ENCODE measurements at places on chromosomes 13 and 19. TPM values are rescaled to one million over a fixed set of nuclear protein-coding genes. Genes with fewer than 3 reads are reported as not detected.

GRCh38 chr13:51329606-51330005, 9.9 kb upstream of the SERPINE3 start:
- DNase-seq = no peak

- no peak for DNase-seq
Measured at GRCh38 chr13:50708461-50708860, 135.0 kb downstream of the DLEU7 start.

GRCh38 chr19:28443361-28443760, 769.6 kb downstream of the UQCRFS1 start:
- no peak for DNase-seq

GRCh38 chr13:73129023-73129422, 70.2 kb downstream of the KLF5 start:
- no peak for DNase-seq

GRCh38 chr13:91523116-91523515, 124.7 kb downstream of the GPC5 start:
- DNase-seq = no peak

DNA sequence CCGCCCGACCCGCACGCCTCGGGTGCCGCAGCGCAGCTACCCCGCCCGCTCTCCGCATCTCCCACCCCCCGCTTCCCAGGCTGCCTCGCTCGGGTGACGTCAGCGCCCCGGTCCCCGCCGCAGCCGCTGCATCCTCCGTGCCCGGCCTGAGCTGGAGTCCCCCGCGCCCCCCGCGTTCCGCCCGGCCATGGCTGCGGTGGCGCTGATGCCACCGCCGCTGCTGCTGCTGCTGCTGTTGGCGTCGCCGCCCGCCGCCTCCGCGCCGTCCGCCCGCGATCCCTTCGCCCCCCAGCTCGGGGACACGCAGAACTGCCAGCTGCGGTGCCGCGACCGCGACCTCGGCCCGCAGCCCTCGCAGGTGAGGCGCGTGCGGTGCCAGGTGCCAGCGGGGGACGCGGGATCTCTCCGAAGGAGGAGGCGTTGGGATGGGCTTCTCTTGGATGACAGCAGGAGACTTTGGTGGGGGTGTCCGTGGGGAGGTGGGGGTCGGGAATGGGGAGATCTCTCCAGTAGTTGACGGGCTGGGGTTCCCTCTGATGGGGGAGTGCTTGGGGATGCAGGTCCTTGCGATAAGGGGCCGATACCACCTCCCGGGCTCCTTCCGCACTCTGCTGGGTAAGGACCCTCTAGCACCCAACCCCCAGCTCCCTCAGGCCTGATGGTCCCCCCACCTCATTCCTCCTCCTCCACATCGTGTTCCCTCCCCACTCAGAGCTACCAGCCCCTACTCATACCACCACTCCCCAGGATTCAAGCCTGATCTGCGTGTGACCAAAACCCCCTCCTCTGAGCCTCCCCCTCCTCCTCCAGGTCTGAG, at the start of gene TMEM59L:
TMEM59L (plus strand) TSS at position 99 of the 817 bp plus-strand sequence; CDS start at position 188, 89 bp downstream.
- DNase-seq = no peak

DNA sequence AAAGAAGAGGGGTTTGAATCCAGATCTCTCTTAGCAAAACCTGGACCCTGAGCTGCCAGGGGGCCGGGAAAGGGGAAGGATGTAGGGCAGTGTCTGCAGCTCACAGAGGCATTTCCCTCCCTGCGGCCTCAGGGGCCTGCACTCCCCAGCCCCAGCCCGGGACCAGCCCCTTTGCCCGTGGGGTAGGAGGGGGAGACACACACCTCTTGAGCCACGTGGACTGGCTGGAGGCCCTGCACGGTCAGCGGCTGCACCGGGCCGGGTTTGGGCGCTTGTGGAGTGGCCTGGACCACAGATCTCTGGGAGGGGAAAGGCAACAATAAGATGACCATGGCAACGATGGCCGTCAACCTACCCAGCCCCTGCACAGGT, 26.9 kb downstream of the RFX1 start:
- DNase-seq = peak; percentile 70

DNA sequence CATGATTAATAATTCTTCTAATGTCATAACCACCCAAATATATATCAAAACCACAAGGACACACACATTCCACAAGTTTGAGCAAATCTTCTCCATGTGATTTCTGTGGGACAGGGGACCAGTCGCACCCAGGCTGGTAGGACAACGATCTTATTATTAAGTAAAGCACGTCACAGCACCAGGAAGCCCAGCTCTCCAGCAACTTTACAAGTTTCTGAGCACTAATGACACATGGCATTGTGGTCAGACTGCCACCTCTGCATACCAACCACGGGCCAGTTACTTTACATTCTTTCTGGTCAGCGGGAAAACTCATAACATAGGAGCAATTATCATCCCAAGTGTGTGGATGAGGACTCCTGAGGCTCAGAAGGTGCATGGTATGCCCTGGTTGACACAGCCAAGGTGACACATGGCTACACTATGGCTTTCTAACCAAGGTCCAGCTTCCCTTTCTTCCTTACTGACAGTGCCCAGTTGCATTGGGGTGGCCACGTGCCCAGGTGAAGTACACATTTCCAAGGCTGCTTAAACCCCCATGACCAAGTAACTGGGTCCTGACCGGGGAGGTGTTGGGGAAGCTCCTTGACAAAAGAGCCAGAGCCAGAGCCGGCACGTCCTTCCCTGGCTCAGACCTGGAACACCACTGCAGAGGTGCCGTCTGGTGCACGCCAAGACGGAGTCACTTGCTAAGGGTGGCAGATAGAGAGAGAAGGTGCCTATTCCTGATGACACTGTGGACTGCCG, 27.4 kb downstream of the LATS2 start:
- no peak for DNase-seq

- no peak for DNase-seq
Measured at GRCh38 chr13:66567899-66568612, 662.1 kb downstream of the PCDH9 start.

GRCh38 chr19:55484593-55485438, at the start of gene NAT14:
Gene NAT14, plus strand, starts transcription at chr19:55485188. Its CDS starts 521 bp downstream, at chr19:55485709.
- peak; percentile 89 for DNase-seq

DNA sequence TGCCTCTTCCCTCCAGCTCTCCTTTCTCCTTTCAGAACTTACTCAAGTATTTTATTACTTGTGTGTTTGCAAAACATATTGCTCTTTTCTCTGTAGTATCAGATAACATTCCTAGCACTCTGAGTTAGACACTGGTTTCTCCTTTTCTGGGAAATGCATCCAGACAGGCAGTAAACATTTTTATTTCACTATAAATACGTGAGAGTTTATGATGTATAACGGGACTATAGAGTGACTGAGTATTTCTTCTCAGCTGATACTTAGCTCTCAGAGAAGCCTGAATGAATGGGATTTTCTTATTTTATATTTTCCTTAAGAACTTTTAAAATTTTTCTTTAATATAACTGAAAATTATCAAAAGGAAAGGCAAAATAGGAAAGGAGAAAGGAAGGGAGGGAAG, 211.2 kb upstream of the EDNRB start:
- DNase-seq = no peak

GRCh38 chr13:89574077-89574476, 1773.4 kb upstream of the MIR17HG start:
- DNase-seq = no peak

DNA sequence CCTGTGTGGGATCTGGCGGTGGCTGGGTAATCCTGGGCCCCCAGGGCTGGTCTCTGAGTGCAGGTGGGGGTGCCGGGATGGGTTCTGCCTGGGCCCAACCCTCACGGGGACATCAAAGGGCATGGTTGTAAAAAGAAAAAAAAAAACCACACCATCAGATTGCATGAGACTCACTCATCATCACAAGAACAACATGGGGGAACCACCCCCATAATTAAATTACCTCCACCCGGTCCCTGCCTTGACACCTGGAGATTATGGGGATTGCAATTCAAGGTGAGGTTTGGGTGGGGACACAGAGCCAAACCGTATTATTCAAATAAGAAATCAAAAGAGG, 14.3 kb downstream of the C1QTNF9 start:
- DNase-seq = no peak

- DNase-seq = no peak
Measured at GRCh38 chr13:77503398-77503797, 32.1 kb upstream of the SCEL start.

GRCh38 chr19:11387162-11388034, 3.3 kb upstream of the EPOR start:
- no peak for DNase-seq

- no peak for DNase-seq
Measured at GRCh38 chr13:69418319-69418718, 689.3 kb upstream of the ATXN8OS start.

DNA sequence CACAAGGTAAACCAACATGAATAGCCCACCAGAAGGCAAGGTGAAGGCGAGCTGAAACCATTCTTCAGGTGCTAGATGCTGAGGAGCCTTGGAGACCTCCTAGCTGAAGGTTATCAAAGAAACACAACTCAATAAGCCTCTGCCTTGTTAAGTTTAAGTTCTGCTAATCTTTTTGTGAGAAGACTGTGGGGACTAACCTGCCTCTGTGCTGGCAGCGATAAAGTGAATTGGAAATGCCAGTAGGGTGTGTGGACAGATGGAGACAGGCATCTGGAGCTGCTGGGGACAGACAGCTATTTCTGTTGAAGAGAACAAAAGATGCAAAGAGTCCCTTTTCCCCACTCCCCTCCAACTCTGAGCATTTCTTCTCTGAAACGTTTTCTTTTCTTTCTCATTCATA, 33.5 kb upstream of the FLT1 start:
- DNase-seq = no peak

DNA sequence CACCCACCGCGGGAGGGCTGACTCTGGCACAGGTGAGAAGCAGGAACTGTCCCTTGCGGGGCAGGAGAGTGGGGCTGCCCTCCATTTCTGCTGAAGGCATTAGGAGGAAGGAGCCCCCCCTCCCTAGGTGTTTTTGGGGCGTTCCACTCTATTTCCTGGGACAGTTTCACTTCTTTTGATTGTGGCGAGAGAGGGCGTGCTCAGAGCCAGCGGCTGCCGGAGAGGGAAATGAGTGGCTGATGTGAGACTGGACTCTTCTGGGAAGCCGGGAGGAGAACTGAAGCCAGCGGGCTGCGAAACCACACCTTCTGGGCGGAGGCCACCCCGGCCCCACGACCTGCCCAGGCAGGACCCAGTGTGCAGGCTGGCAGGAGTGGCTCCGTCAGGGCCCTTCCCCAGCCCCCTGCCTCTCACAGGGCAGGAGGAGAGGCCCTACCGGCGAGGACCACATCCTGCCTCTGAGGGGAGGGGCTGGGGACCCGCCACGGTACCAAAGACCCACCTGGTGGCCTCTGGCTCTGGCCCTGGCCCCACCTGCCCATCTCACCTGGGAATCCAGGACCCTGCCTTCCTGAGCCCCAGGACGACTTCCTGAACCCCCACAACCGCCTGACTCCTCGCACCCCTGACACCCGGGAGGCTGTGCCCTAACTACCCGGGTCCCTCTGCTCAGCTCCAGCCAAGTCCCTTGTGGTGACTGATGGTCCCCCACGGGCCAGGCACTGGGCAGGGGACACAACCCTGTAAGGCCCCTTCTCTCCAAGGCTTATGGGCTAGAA, 25.9 kb downstream of the MPND start:
- DNase-seq = peak; percentile 77

PSG11 gene
- total RNA-seq = not detected

ZSCAN4 gene
- not detected for total RNA-seq

All from aorta (tissue), 5 donors.